ENCODE measurements at places on chromosomes 4 and X. TPM values are rescaled to one million over a fixed set of nuclear protein-coding genes. Genes with fewer than 3 reads are reported as not detected.

GRCh38 chrX:44871114-44871645, 1.8 kb upstream of the KDM6A start:
- H3K36me3 ChIP-seq, result no peaks in the 10 kb centered on the region
- no peaks in the 10 kb centered on the region for H3K27me3 ChIP-seq
- no peak overlapping the region for H3K4me3 ChIP-seq
- peak overlapping the region; percentile 97 for H3K27ac ChIP-seq
- no peak for DNase-seq

DNA sequence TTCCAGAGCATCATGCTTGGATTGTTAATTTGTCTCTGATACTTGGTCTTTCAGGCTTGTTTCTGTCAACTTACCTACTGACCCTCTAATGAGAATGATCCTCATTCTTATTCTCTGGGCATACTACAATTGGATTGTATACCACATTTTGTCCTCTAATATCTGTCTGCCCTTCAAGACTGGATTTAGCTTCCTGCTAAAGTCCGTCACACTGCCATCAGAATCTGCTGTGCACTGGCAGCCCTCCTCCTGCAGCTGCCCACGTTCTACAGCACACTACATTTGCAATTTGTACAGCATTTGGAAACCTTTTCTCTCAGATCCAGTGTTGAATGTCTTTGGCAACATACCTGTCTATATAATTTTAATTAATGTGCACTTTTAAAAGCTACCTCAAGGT, 183.1 kb downstream of the ZNF330 start:
- no peak overlapping the region for H3K27ac ChIP-seq
- no peak overlapping the region for H3K4me3 ChIP-seq
- H3K27me3 ChIP-seq, result no peaks in the 10 kb centered on the region
- DNase-seq, result no peak
- H3K36me3 ChIP-seq, result no peaks in the 10 kb centered on the region

The CD38 gene
- 3.2 TPM for total RNA-seq

The ZNF674 gene
- 4.9 TPM for total RNA-seq
